Ureter (tissue), 1 donor: ENCODE measurements at places on chromosomes 12 and 14.

DNA sequence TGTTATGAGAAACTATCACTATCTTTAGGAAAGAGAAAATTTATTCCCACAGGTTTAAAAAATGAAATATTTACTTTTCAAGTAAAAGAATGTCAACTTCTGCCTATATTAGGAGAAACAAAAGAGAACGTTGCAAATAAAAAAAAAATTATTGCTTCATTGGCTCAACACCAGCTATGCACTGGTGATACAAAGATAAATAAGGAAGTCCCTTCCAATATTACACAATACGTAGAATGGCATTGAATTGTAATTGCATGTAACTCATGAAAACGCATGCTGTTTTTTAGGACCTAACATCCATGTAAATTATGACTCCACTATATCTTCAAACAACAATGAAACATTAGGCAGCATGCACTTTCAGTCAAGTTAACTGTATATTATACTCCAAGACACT lies 56.4 kb upstream of the RERGL start:
- no peak for DNase-seq

- no peak for DNase-seq
Observed at GRCh38 chr12:5488626-5488955, 56.7 kb downstream of the NTF3 start.

- DNase-seq = no peak
Observed at GRCh38 chr12:80442426-80443222, 1.4 kb upstream of the PTPRQ start.

GRCh38 chr14:50065583-50065982 lies 50.8 kb downstream of the VCPKMT start:
- no peak for DNase-seq

DNA sequence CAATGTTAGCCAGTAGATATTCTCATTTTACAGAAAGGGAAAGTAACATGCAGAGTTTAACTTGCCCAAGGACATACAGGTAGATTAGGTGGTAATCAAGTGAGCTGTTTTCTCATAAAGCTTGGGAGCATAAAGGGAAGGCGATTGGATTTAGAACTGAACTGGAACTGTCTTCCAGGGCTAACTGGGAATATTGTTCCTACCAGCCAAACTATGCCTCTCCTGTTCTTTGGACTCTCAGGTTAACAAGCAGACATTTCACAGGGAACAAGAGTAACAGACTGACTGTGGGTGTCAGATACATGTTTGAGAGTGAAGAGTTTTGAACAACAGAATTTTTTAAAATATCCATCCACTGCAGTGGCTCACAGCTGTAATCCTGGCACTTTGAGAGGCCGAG lies 15.6 kb downstream of the VCPKMT start:
- no peak for DNase-seq

DNA sequence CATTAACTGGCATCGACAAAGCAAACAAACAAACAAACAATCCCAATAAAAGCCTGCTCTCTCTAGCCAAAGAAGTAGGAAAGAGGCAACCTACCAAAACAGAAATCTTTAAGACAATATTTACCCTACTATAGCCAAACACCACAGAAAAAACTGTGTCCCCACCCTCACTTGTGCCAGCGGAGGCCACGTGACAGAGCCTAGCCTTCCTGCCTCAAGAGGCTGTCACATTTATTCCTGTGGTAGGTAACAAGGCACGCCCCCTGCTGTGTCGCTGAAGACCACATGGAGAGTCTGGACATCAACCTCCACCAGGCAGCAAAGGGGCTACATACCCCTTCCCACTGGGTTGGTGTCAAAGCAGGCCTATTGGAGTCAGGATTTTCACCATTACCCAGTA lies 148.1 kb downstream of the LMNTD1 start:
- DNase-seq = no peak

- DNase-seq = no peak
Observed at GRCh38 chr12:6084969-6085450, 39.5 kb downstream of the VWF start.

GRCh38 chr12:123076604-123077297 lies 74.1 kb downstream of the PITPNM2 start:
- DNase-seq = no peak
